ENCODE measurements at places on chromosomes 5 and 9.

GRCh38 chr9:38288502-38288901 is 104.0 kb upstream of the ALDH1B1 start:
- no peak for DNase-seq

- DNase-seq, result no peak
Observed at GRCh38 chr9:87035879-87036278, 88.6 kb upstream of the GAS1 start.

DNA sequence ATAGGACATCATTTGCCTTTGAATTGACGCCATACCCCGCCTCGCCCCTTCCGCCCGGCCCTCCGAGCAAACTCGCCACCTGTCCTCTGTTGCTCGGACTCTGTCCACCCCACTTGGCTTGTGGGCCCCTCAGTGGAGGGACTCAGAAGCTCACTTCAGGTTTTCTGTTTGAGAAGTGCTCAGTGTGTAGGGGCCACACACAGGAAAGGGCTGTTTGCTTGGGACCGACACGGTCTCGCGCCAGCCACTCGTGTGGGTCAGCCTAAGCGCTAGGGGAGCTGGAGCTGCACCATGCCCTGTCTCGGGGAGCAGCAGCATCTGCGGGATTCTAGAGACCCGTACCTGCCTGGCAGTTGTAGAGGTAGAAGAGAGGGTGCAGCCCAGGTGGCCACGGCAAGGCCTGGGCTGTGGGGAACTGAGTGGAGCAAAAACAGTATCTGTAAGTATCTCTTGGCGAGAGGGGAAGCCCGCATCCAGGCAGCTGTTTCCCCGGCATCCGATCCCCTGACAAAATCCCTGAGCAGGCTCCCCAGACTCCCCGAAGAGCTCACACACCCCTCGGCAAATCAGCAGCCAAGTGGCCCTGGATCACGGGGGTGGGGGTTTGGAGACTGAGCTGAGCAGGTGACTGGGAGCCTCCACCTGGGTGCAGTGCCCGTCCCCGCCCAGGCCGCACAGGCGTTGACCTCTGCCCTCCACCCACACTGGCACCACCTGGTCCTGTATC is 52.2 kb downstream of the COL5A1 start:
- DNase-seq, result no peak

GRCh38 chr5:60698336-60698735 is 1.6 kb downstream of the DEPDC1B start:
- no peak for DNase-seq

- DNase-seq, result no peak
Observed at GRCh38 chr5:6601271-6601670, 31.6 kb downstream of the NSUN2 start.

DNA sequence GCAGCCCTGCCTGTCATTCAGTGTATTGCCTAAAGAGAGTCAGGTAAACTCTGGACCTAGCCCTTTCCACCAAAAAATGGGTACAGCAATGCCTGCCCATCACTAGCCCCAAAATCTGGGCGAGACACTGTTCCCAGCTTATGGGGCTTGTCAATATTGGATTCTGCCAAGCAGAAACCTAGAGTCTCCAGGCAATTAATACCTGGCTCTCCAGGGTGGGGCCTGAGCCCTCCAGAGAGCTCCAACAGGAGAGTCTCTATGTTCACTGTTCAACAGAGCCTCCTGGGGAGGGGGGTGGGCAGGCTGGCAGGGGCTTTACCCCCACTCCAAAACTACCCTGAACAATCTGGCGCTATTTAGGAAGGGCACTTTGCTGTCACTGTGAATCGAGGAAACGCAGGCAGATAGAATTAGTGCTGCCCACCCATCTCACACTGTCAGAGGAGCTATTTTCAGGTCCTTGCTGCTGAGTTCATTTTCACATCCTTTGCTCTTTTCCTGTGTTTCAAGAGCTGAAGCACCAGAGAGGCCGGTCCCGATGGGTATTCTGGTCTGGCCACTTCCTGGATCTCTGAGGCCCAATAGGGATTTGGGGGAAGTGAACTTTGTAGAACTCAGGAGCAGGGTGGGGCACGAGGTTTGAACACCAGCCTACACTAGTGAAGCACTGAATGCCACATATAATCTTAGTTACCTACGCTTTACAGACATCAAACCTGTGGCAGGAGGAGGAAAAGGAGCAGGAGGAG is 121.8 kb downstream of the C5orf15 start:
- peak; percentile 5 for DNase-seq

GRCh38 chr9:124726886-124727285 is 44.2 kb downstream of the NR6A1 start:
- no peak for DNase-seq

- DNase-seq, result no peak
Observed at GRCh38 chr9:83166372-83166771, 103.4 kb upstream of the RASEF start.

DNA sequence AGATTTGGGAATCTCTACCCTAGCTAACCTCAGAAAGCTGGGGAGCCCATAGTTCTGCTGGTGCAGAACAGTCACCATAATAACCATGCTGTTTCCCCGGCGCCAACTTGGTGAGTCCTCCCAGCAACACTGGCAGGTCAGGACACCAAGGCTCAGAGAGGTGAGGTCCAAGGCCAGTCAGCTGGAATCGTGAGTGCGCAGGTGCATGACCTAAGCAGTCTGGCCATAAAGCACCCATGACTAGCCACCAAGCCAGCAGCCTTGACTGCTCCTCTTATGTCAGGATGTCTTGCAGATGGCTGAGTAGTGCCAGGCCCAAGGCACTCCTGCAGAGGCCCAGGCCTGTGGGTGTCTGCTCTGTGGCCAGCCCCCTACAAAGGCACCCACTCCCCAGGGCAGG is 2.6 kb downstream of the RNF44 start:
- no peak for DNase-seq

- DNase-seq, result no peak
Observed at GRCh38 chr9:85142496-85142911, 473.0 kb downstream of the NTRK2 start.

- DNase-seq, result no peak
Observed at GRCh38 chr9:23382418-23382817, 443.6 kb downstream of the ELAVL2 start.

DNA sequence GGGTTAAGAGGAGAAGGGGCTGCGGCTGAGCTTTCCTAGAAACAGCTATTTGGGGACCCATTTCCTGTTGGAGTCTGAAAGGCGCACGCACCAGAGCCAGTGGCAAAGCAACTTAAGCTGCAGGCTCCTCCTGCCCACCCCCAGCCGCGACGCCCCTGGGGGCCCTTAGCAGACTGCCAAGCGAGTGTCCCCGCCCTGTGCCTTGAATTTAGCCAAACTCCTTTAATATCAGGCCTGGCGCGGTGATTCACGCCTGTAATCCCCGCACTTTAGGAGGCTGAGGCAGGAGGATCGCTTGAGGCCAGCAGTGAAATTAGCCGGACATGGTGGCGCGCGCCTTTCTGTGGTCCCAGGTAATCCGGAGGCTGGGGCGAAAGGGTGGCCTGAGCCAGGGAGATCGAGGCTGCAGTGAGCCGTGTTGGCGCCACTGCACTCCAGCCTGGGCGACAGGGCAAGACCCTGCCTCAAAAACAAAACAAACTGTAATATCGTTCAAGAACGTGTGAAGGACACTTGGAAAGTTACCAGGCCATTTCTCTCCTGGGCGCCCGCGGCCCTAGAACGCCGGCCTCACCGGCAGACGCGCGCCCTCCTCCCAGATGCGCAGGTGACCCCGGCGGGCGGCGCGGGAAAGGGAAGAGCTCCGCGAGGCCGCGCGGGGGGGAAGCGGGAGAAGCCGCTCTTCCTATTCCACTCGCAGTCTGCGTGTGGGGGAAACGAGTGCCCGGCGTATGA is 1.0 kb upstream of the F2R start:
- no peak for DNase-seq

DNA sequence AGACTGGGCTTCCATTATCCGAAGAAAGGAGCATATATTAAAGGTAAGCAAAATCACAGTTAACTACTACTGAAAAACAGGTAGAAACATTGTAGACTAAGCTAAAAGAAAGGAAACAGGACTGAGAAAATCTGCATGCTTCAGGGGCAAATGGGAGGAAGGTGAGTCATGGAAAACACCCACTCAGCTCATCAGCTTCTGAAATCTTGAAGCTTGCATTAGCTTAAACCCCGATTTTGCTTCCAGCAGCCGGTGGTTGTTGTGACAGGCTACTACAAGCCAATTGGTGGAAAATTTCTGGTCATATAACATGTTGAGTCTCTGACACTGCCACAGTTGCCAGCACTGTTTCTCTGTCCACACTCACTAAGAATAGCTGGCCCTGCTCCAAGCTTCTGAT is 179.6 kb upstream of the PUM3 start:
- peak; percentile 13 for DNase-seq

DNA sequence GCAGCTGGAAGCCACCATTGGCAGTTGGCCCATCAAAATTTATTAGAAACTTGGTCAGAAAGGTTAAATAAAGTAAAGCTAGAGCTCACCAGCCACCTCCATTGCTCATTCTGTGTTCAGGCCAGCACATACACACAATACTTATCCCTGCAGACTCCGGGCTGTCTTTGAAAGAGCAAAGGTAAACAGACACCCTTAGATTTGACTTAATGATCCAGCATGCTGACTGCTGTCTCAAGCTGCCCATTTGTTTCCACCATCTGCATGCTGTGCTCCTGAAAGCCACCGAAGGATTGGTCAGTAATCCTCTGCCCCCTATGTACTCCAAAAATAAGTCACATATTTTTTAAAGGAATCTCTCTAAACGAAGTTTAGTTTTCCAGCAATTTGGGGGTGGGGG is 1059.8 kb upstream of the DMAC1 start:
- DNase-seq, result no peak

DNA sequence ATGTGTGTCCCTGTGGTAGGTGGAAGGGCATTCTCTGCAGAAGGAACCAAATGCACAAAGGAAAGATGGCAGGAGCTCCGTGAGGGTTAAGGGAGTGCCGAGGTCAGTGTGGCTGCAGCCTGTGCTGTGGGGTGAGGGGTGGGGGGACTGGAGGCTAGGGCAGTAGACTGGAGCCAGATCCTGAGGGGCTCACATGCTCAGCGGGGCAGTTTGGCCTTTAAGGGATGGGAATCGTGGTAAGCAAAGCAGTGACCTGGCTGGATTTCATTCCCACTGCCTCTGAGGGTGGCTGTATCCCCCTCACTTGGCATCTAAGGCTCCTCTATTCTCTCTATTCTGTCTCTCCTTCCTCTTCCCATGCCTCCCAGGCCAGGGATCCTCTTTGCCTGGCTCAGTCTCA is 15.6 kb downstream of the PITX1 start:
- no peak for DNase-seq

DNA sequence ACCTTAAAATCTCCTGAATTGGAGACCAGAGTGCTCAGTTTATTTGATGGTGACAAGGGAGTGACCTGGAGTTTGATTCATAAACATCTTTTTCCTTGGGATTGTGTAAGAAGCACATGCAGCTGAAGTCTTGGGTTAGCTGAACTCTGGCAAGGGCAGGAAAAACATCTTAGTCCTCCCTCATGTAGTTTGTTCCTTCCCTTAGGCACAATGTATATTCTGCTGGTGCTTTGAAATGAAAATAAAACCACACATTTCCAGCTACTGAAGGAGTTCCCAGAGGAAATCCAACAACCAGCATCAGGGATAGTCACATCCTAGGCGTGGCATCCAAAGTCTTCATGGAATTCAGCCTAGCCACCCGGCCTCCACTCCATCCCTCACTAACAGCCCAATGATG is 95.2 kb upstream of the PAPPA start:
- no peak for DNase-seq

GRCh38 chr5:180214870-180215770 is 6.1 kb upstream of the RASGEF1C start:
- no peak for DNase-seq

DNA sequence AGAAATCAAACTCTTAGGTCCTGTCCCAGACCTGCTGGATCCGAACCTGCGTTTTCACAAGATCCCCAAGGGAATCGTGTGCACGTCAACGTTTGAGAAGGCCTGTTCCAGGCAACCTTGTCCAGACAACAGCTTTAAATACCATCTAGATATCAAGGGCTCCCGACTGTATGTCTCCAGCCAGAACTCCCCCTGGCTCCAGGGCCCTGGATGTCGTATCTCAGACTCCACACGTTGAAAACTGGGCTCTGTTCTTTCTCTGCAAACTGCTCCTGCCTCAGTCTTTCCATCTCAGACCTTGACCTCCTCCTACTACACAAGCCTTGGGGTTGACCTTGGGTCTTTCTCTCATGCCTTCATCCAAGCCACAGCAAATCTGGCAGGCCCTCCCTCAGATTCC is 5.8 kb upstream of the ENG start:
- no peak for DNase-seq

DNA sequence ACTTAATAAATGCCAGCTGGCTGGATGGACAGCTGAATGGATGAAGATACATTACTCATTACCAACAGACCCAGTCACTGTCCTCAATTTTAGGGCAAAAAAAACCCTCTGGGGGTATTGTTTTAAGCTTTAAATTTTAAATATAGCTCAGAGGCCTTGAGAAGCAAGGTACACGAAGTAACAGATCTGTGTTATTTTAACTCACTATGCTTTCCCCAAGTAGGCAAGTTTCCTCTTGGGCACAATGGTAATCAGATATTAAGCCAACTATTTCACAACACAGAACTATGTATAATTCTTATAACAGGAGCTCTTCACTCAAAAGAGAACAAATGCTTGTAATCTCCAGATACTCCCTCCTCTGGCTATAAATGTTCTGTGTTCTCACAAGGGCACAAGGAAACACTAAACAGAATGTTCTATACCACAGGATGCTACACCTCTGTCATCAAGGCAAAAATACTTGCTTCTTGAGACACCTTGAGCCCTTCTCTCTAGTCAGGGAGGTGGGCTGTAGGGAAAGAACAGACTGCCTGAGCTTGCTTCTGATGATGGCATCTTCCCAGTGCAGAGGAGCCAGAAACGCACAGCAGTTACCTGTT is 443.8 kb downstream of the SPOCK1 start:
- DNase-seq, result no peak

Measured in suppressor macrophage treated with lipopolysaccharide for 4 hours (primary cell).